ENCODE measurements at places on chromosomes 13 and 19.
A peak's percentile ranks its signal among the peaks of the same experiment; 100 is the strongest.

DNA sequence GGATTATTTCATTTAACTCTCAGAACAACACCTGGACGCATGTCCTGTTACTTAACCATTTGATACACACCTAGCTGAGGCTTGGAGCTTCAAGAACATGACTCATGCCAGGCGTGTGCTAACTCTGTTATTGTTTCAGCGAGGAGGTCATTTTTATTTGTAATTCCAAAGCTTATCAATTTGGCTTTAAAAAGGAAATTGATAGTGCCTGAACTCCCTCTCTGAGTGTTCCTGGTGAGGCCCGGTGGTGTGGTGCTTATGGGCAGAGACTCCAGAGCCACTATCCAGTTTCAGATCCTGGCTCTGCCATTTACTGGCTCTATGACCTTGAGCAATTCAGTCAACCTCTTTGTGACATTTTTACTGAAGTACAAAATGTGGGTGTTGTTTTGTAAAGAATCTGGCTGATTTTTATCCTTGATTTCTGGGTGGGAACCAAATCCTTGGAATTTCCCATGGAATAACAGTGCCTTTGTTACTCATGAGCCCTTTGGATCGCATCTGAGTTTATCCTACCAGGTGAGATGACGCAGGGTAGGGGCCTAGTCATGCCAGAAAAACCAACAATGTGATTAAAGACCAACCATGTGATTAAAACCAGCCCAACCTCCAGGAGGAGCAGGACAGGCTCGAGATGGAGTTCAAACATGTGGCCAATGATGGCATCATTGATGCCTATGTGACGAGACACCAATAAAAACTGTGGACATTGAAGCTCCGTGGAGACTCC is 198.8 kb downstream of the MYO16 start:
- no peak for DNase-seq

DNA sequence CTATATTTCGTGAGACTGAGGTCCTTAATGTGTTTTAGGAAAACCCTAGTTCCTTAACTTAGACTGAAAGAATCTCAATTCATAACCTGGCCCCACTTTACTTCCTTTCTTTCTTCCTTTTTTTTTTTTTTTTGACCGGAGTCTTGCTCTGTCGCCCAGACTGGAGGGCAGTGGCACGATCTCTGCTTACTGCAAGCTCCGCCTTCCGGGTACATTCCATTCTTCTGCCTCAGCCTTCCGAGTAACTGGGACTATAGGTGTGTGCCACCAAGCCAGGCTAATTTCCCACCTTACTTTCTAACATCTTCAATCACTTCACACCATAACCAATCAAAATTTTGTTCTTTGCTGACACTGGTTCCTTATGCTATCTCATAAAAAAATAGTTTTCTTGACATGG is 2097.0 kb downstream of the PCDH9 start:
- DNase-seq: no peak

DNA sequence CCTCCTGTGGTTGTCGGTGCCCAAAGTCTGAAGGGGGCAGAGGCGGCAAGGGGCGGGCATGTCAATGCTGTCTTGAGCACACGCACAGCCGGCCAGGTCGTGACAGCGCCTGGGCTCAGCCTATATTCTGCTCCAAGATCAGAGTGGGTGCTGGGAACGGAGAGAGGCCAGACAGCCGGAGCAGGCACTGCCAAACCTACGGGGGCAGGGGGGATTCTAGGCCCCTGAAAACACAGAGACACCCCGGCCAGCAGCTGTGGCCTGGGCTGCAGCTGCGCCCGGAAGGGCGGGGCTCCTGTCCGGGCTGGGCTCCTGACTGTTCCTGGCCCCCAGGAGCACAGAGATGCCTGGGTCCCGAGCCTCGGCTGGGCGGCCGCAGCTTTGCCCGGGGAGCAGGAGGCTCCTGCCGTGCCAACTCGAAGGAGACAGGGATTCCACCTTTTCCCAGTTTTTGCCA is 2662.9 kb upstream of the PCDH20 start:
- DNase-seq: no peak

- no peak for DNase-seq
Measured at GRCh38 chr13:24716011-24716410, 35.8 kb downstream of the ATP12A start.

- no peak for DNase-seq
Measured at GRCh38 chr19:51903192-51903591, 1.6 kb downstream of the ZNF649 start.

DNA sequence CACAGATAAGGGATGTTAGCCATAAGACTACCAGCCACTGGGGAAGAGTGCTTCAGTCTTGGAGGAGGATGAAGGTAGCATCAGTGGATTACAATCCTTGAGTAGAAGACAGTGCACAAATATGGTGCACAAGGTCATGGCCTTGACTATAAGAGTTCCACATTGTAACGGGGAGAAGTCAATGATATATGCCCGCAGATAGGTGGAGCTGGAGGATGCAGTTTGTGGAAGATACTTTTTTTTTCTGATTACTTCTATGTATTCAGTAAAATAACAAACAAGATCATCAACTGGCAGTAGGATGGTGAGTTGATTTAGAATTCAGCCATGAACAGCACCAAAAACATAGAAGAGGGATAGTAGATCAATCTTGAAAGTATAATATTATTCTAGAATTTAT is 926.8 kb upstream of the MIR17HG start:
- no peak for DNase-seq

DNA sequence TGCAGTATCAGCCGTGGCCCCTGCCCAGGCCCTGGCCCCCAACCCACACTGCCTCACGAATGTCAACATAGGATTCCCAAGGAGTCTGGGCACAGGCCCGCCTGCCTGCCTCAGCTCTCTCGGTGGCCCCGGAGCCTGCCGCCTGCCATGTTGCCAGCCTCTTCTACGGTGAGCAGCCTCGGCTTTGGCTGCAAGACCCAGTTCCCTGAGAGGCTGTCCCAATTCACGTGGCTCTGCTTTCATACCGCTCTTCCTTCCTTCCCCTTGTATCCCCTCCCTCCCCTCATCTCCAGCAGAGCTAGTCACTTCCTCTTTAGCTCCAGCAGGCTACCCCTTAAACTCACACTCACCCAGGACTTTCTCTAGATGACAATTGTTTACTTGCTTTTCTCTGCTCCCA is 42.7 kb downstream of the SERP2 start:
- DNase-seq: no peak

DNA sequence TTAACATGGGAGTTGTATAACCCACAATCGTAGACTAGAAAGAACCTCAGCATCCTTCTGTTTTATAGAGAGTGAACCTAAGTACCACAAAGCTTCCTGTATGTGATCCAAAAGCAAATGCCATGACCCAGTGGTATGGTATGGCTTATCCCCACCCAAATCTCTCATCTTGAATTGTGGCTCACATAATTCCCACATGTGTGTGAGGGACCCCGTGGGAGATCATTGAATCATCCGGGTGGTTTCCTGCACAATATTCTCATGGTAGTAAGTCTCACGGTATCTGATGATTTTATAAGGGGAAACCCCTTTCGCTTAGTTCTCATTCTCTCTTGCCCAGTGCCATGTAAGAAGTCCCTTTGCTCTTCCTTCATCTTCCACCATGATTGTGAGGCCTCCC is 587.9 kb downstream of the LMO7 start:
- no peak for DNase-seq

GRCh38 chr19:19463348-19464117 is 51.8 kb downstream of the TSSK6 start:
- DNase-seq: peak; percentile 56

DNA sequence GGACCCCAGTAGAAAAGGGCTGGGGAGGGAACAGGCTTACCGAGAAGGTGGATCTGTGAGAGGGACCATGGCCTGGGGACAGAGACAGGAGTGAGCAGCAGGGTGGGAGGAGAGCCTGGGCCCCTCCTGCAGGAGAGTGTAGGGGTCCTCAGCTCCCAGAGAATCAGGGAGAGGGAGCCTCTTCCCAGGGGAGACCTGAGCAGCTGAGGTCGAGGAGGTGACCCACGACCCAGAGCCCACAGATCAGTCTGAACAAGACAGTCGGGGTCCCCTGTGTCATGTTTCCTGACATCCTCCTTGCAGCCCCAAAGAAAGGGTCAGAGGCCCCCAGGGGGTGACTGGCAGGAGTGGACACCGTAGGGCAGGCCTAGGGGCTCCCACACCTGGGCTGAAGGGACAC is 6.7 kb downstream of the CEACAM4 start:
- DNase-seq: no peak

- DNase-seq: no peak
Measured at GRCh38 chr13:81697826-81698225, 1356.9 kb upstream of the SPRY2 start.

DNA sequence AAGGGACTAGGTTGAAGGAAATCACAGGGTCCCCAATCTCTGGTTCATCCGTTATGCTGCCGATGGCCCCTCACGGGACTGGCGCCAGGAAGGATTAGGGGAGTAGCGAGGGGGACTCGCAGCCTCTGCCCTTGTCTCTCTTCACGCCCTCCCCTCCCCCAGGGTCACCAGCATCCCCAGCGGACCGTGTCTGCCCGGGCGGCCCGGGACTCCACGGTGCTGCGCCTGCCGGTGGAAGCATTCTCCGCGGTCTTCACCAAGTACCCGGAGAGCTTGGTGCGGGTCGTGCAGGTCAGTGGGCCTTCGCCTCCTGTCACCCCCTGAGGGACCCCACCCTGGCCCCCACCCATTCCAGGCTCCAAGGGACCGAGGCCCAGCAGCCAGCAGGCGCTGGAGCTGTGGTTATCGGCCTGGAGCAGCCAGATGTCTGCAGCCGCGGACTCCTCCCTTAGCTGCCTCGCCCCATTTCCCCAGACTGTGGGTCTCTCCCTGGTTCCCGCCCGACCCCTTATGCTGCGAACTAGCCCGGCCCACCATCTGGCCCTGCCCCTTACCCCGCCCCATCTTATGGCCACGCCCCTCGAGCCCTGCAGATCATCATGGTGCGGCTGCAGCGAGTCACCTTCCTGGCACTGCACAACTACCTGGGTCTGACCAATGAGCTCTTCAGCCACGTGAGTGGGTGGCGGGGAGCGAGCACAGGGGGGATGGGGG is 5.4 kb downstream of the PNPLA6 start:
- peak; percentile 18 for DNase-seq

DNA sequence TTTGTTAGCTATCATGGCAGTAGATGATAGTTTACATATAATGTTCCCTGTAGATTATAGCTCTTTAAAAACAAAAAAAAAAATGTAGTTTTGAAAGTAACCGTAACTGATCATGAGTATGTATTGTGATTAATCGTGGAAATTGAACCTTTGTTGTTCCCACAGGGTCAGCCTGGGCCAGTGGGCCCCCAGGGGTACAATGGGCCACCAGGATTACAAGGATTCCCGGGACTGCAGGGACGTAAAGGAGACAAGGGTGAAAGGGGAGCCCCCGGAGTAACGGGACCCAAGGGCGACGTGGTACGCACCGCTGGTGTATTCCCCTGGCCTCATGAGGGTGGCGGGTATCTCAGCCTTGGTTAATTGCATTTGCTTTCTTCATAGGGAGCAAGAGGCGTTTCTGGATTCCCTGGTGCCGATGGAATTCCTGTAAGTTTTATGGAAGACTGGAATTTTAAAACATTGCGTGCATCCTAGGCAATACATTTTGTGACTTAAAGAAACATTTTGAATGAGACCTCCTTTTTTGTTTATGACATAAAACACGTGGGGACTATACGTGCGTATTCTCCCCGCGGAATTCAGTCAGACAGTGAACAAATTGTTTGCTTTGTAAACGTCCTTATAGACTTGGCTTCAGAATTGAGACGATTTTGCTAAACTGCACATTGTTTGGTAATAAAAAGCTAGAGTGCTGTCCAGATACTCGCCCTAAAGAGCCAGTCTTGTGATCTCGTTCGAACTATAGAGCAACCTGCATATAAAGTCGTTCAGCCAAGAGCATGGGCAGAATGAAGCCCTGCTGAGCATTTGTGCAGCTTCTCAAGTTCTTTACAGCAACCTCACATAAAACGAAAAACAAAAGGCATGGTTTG is 117.7 kb downstream of the COL4A2 start:
- peak; percentile 49 for DNase-seq

DNA sequence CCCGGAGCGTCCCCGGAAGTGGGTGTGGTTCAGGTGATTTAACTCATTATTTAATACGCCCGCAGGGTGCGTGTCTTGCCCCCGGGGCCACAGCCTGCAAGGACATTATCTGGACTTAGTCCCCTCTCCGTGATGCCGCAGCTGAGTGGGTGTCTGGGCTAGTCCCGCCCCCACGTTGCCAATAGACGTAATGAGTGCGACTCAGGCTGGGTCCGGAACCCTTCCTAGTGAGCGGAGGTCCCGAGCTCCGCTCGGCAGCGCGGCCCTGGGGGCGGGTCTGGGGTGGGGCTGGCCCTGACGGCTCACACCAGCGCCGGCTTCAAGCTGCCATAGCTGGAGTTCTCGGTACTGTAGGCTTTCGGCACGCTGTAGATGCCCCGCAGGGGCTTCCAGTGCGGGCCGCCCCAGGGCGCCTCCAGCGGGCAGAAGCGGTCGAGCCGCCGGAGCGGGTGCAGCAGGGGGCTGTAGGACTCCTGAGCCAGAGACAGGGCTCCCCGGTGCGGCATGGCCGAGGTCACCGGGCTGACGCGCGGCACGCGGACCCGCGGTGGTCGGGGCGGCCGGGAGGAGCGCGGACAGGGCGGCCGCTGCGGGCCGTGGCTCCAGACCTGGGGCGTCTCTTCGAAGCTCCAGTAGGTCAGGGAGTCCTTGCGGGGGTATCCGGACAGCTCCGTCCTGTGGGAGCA is 918 bp upstream of the LHB start:
- peak; percentile 68 for DNase-seq

DNA sequence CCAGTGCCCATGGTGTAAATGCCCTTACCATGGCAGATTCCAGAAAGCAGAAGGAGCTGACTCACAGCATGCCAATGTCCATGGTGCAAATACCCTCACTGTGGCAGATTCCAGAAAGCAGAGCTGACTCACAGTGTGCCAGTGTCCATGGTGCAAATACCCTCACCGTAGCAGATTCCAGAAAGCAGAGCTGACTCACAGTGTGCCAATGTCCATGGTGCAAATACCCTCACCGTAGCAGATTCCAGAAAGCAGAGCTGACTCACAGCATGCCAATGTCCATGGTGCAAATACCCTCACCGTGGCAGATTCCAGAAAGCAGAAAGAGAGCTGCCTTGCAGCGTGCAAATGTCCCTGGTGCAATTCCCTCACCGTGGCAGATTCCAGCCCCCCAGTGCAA is 163.8 kb upstream of the SOX1 start:
- no peak for DNase-seq

DNA sequence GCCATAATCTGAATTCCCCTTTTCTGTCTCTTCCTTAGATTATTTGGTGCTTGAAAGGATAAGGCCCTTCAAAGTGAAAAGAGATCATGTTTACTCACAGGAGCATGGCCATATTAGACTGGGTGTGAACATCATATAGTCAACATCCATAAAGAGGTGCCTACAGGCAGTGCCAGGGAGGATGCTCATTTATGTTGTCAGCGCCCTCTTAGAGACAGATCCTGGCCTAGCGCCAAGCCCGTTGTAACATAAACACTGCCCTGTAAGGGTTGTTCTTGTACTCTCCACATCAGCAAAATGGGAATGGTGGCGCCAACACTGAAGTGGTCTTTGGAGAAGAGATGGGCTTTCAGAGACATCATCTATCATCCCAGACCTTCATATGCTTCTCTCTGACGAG is 16.1 kb downstream of the PCDH8 start:
- DNase-seq: no peak

- DNase-seq: peak; percentile 33
Measured at GRCh38 chr13:98416408-98416807, 160.5 kb downstream of the STK24 start.

All from eye (tissue), 1 donor.